ENCODE measurements at places on chromosomes 2 and 18.

DNA sequence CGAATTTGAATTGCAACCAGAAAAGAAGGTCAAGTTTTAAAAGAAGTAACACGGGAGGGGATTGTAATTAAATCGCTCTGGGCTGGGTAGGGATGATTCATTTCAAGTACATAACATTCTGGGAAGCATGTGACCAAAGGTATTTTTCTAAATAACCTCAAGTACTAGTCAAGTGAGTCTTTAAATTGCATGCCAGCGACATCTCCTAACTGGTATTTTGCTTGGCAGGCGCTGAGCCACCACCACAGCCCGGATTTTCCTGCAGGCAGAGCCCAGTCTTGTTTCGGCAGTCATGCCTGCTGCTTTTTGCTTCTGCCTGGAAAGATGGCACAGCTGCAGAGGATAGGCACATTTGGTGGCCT is 33.7 kb upstream of the NPAS2 start:
- DNase-seq = no peak

DNA sequence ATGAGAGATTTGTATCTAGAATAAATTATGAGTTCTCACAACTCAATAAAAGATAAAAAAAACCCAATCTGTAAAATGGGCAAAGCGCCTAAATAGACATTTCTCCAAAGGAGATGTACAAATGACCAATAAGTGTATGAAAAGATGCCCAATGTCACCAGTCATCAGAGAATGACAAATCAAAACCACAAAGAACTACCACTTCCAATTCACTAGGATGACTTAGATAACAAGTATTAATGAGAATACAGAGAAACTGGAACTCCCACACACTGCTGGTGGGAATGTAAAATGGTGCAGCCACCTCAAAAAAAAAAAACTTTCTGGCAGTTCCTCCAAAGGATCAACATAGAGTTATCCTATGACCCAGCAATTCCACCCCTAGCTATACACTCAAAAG is 17.4 kb upstream of the COL6A3 start:
- no peak for DNase-seq

DNA sequence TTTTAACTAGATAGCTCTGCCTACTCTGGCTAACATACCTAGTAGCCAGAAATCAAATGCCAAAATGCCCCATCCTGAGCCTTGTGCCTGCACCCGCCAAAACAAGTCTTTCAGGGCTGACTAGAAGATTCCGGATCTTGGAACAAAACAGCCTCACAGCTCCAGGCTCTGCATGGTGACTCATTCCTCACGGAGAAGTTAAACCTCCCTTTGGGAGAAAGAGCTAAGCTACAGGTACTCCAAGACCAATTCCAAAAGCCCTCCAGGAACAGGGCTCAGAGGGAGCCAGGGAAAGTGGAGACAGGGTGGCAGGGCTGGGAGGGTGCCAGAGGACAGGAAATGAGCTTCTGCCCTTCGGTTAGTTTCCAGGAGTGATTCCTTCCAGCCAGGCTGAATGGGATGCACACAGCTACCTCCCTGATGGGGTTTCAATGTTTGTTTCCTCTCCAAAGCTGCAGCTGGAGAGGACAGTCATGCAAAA is 295.6 kb downstream of the TNS1 start:
- DNase-seq = no peak

- DNase-seq = no peak
Observed at GRCh38 chr2:235518322-235519090, 24.7 kb downstream of the AGAP1 start.

DNA sequence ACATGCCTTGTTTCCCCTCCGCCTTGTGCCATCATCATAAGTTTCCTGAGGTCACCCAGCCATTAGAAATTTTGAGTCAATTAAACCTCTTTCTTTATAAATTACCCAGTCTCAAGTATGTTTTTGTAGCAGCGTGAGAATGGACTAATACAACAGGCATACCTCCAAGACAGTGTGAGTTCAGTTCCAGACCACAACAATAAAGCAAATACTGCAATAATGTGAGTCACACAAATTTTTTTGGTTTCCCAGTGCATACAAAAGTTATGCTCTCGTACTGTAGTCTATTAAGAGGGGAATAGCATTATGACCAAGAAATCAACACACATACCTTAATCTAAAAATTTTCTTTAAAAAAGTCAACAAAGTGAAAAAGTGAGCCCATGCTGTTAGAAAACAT is 217.2 kb downstream of the NR4A2 start:
- no peak for DNase-seq

- no peak for DNase-seq
Observed at GRCh38 chr2:70160545-70160944, 30.3 kb downstream of the C2orf42 start.
